GM06990 (cell line): ENCODE measurements at places on chromosomes 1 and 21.

GRCh38 chr21:37451446-37451845 lies 84.9 kb downstream of the DYRK1A start:
- no peak for DNase-seq

GRCh38 chr1:216183007-216183406 lies 240.2 kb downstream of the USH2A start:
- no peak for DNase-seq

DNA sequence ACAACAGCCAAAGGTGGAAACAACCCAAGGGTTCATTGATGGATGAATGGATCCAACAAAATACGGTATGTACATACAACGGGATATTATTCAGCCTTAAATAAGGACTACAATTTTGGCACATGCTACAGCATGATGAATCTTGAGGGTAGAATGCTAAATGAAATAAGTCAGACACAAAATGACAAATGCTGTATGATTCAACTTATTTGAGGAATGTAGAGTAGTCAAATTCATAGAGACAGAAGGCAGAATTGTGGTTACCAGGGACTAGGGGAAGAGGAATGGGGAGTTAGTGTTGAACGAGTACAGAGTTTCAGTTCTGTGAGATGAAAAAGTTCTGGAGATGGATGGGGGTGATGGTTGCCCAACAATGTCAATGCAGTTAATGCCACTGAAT lies 118.0 kb upstream of the PAXBP1 start:
- no peak for DNase-seq

- DNase-seq, result no peak
These were observed 356.8 kb upstream of the C1orf87 start for GRCh38 chr1:60430375-60430774.

DNA sequence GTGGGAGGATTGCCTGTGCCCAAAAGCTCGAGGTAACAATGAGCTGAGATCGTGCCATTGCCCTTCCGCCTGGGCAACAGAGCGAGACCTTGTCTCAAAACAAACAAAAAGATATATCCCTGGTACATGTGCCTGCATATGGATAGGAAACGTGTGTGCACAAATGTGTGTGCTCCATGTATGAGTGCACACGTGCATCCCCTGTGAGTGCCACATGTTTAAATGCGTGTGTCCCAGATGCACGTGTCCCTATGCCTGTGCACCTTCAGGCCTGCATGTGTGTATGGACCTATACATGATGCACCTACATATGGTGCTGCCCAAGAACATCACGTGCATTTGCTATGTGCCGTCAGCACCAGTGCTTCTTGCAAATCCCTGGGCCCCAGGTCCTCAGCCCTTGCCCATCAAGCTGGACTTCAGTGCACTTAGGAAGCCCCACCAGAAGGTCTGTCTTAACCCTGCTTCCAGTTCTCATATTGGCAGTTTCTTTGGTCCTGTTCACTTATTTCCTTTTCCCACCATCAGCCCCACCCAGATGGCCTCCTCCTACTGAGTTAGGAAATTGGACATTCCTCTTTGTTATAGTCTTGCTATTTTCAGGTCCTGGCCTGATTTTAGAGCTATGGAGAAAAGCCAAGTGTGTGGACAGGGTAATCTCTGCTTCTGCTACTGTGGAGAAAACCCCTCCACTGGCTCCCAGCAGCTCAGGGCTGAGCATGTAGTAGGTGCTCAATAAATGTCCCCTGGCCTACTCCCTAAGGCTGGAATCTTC lies 15.4 kb downstream of the TIE1 start:
- no peak for DNase-seq

DNA sequence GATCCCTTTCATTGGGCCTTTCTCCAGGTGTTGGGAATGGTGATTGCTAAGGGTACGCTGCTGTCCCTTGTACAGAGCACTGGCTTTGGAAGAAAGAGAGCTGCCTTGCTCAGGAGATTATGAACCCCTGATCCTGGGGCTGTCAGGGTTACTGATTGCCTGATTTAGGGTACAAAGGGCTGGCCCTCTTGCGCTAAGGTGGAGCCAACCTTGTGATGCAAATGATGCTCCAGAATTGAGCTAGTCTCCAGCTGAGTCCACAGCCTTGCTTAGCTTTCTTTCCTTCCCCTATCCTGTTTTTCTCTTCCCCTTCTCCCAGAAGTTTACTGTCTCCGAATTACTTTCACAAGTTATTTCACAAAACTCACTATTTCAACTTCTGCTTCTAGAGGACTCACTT lies 334.7 kb downstream of the AMY1C start:
- no peak for DNase-seq

DNA sequence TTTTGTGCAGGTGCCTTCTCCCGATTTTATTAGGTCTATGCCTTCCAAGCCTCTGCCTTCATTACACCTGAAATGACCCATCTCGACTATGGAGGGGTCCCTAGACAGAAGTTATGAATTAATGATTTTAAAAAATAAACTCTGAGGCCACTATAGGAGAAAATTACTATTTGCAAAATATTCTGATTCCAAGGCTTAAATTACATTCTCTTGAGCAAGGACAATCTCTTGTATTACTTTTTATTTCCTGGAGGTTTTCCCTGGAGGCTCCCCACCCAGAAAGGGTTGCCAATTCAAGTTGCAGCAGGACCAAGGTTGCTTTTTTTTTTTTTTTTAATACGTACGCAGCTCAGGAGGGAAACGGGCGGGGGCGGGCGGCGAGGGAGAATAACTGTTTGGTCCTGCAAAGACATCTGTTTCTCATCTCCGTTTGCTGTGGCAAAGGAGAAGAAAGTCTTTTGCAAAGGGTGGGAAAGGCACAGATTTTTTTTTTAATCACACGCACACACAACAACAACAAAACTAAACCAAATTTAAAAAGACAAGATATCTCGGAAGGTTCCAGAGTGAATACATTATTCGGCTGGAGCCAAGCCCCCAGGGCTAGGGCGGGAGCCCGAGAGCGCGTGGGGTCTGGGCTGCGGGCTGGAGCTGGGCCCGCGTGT lies 618 bp upstream of the SERTAD4 start:
- DNase-seq, result no peak

DNA sequence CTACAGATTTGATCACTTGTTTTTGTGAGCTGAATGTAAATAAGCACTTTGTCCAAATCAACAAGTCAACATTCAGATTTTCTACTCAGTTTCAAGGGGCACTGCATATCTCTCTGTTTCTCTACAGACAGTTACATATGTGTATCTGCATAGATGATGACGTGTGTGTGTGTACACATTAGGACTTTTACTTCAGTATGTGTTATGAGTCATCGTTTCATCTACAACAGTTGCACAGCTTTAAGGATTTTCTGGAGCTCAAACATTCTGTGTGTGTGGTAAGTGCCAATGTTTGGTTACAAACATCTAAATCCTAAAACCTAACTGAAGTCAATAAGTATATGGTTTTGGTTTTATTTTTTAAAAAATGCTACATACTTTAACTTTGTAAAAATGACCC lies 494.5 kb upstream of the PBX1 start:
- no peak for DNase-seq

- DNase-seq, result no peak
These were observed 221.6 kb downstream of the DAB1 start for GRCh38 chr1:57202241-57202640.

GRCh38 chr1:100816049-100816448 lies 78.6 kb downstream of the EXTL2 start:
- no peak for DNase-seq

- no peak for DNase-seq
These were observed 2.1 kb downstream of the S100A16 start for GRCh38 chr1:153610811-153611301.

DNA sequence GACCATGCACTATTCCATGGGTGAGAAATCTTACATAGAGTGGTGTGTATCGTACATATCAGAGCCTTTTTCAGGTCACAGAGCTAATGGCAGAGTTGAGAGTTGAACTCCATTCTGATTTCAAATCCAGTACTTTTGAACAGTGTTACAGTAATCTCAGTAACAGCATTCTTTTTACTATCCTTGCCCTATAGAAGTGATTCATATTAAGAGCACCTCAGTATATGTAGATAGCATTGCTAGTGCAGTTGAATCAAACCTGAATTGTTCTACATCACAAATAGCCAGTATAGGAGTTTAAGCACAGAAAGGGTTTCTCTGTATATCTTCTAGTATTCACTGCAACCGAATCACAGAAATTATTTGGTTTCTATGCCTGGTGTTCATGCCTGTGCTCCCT lies 11.4 kb upstream of the GBP6 start:
- no peak for DNase-seq

GRCh38 chr1:187876775-187877174 lies 1048.0 kb downstream of the PLA2G4A start:
- no peak for DNase-seq

GRCh38 chr1:208381481-208381880 lies 137.3 kb upstream of the PLXNA2 start:
- no peak for DNase-seq

DNA sequence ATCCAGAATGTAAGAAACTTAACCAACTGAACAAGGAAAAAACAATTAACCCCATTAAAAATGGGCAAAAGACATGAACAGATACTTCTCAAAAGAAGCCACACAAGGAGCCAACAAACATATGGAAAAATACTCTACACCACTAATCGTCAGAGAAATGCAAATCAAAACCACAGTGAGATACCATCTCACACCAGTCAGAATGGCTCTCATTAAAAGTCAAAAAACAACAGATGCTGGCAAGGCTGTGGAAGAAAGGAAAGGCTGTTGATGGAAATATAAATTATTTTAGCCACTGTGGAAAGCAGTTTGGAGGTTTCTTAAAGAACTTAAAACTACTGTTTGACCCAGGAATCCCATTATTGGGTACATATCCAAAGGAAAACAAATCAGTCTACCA lies 51.2 kb downstream of the RGS4 start:
- no peak for DNase-seq

GRCh38 chr1:156781585-156782186 lies 14.4 kb downstream of the PRCC start:
- DNase-seq, result no peak

- DNase-seq, result no peak
These were observed 6.1 kb downstream of the RLF start for GRCh38 chr1:40167317-40167716.

DNA sequence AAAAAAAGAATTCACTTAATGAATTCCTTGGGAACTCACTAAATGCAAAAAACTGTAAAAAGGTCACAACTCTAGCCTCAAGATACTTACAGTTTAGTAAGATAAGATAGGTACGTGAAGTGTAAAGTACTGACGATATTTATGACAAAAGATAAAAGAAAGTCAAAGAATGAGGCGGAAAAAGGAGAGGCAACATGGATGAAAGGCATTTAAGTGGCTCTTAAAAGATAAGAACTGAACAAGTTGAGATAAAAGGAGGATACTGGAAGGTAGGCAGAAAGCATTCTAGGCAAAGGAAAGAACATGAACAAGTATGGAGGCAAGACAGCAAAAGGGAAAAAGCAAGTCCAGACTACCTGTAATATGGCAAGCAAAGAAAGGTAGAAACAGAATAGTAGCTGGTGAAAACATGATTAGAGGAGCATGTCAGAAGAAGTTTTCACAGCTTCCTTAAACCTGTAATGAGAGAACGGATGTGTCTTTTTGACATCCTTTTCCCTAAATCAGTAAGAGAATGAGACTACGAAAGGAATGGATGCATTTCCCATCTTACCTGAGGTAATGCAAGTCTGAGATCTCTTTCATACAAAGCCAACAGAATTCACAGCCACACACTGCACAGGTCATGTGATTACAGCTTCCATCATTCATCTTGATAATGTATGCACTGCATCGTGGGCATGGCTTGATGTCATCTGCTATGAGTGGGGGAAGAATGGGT lies 16.8 kb downstream of the RNF19B start:
- DNase-seq, result no peak

DNA sequence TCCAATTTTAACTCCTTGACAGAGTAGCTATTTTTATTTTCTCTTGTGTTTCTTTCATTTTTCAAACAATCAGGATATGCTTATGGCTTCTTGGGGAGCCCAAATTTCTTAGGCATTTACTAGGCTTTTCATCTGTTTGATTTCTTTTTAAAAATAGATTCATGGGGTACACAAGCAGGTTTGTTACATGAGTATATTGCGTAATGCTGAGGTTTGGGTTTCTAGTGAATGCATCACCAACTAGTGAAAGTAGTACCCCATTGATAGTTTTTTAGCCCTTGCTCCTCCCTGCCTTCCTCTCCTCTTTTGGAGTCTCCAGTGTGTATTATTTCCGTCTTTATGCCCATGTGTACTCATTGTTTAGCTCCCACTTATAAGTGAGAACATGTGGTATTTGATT lies 190.7 kb downstream of the CENPF start:
- no peak for DNase-seq

- DNase-seq, result no peak
These were observed 166.1 kb upstream of the SAMSN1 start for GRCh38 chr21:14712121-14712715.

GRCh38 chr1:171909711-171910110 lies 68.4 kb downstream of the DNM3 start:
- DNase-seq, result no peak

GRCh38 chr1:93907718-93908117 lies 1.5 kb downstream of the GCLM start:
- DNase-seq, result no peak

- DNase-seq, result peak; percentile 22
These were observed 271.4 kb downstream of the FOXD2 start for GRCh38 chr1:47709019-47709871.

- DNase-seq, result no peak
These were observed 332.4 kb downstream of the CAMTA1 start for GRCh38 chr1:7117399-7118281.

- no peak for DNase-seq
These were observed 854.4 kb downstream of the LTN1 start for GRCh38 chr21:28138272-28138671.

DNA sequence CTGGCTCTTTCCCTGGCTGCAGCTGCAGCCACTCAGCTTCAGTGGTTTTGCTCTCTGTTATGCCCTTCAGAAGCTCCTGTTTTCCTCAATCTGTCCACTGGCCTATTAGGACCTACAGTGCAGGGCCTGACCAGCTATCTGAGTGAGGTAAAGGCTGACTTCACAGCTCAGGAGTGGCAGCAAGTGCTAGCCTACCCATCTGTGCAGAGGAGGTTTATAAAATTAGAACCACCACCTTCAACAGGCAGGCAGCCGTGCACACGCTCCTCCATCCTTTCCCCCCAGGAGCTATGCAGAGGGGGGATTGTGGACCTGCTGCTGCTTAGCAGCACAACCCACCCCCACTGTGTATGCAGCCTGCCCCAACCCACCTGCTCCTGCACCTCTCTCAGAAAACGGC lies 8.3 kb downstream of the ADAR start:
- DNase-seq, result no peak

- DNase-seq, result no peak
These were observed 77.0 kb downstream of the DDR2 start for GRCh38 chr1:162709132-162709860.

GRCh38 chr1:186943891-186944686 lies 115.3 kb downstream of the PLA2G4A start:
- no peak for DNase-seq

GRCh38 chr1:7811476-7811875 lies 27.4 kb downstream of the PER3 start:
- no peak for DNase-seq

DNA sequence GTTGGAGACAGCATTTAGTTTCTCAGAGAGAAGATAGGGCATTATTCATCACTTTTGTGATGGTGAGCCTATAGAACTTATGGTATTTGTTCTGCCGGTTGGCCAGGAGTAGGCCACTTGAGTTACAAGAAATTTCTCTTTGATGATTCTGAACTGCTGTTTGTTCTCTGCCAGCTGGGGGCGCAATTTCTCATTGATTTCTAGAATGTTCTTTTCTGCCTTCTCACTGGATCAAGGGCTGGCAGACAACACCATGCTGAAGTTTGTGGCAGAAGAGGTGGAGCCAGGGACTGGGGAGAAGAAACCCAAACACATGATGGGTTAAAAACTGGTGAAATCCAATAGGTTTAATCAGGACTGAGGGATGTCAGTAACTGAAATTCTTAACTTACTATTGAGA lies 360.6 kb downstream of the FAM72C start:
- DNase-seq, result no peak
